ENCODE measurements at places on chromosomes 3 and 15.

- DNase-seq: no peak
- H3K27ac ChIP-seq: no peak overlapping the region
- H3K4me1 ChIP-seq: no peaks in the 10 kb centered on the region
- no peaks in the 10 kb centered on the region for H3K27me3 ChIP-seq
- no peaks in the 10 kb centered on the region for H3K36me3 ChIP-seq
Measured at GRCh38 chr3:182413061-182413460, 380.2 kb upstream of the ATP11B start.

DNA sequence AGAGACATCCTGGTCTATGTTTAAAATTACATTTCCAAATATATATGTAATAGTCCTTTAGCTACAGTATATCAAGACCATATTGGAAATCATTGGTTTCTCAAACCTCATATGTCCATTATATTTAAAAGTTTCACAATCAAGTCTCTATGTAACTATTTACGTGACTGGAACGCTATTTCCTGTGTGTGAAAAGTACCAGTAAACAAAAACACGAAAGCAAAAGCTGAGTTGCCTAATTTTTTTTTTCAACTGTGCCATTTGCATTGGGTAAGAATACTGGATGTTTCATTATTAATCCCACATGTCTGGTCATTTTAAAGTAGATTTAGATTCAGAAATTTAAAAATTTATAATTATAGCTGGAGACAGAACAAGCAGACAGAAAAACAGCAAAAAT is 381.4 kb downstream of the TBC1D5 start:
- H3K4me3 ChIP-seq: no peak overlapping the region
- no peaks in the 10 kb centered on the region for H3K36me3 ChIP-seq
- H3K4me1 ChIP-seq: no peaks in the 10 kb centered on the region
- no peak overlapping the region for H3K27ac ChIP-seq
- DNase-seq: no peak
- no peaks in the 10 kb centered on the region for H3K27me3 ChIP-seq

- H3K4me1 ChIP-seq: no peaks in the 10 kb centered on the region
- DNase-seq: no peak
- no peaks in the 10 kb centered on the region for H3K27me3 ChIP-seq
- H3K36me3 ChIP-seq: no peaks in the 10 kb centered on the region
- H3K27ac ChIP-seq: no peak overlapping the region
- H3K4me3 ChIP-seq: no peak overlapping the region
Measured at GRCh38 chr15:91891788-91892345, 38.4 kb downstream of the SLCO3A1 start.

GRCh38 chr3:14490831-14491230 is 49.3 kb downstream of the GRIP2 start:
- no peaks in the 10 kb centered on the region for H3K27me3 ChIP-seq
- H3K4me3 ChIP-seq: no peak overlapping the region
- H3K4me1 ChIP-seq: no peaks in the 10 kb centered on the region
- no peak overlapping the region for H3K27ac ChIP-seq
- DNase-seq: no peak

- no peak for DNase-seq
- no peak overlapping the region for H3K4me3 ChIP-seq
- H3K27ac ChIP-seq: no peak overlapping the region
- H3K4me1 ChIP-seq: no peaks in the 10 kb centered on the region
Measured at GRCh38 chr3:44894485-44894884, 20.1 kb downstream of the TGM4 start.

- peaks cover 40% of the 10 kb centered on the region for H3K36me3 ChIP-seq
- DNase-seq: no peak
- no peak overlapping the region for H3K4me3 ChIP-seq
- no peak overlapping the region for H3K27ac ChIP-seq
- H3K27me3 ChIP-seq: no peaks in the 10 kb centered on the region
Measured at GRCh38 chr3:183664913-183665381, 29.5 kb downstream of the KLHL24 start.

- H3K27ac ChIP-seq: no peak overlapping the region
- DNase-seq: peak; percentile 71
- peak overlapping the region; percentile 36 for H3K4me3 ChIP-seq
- no peaks in the 10 kb centered on the region for H3K4me1 ChIP-seq
- H3K27me3 ChIP-seq: no peaks in the 10 kb centered on the region
Measured at GRCh38 chr3:46558184-46559043, 7.7 kb downstream of the LRRC2 start.

Data from effector memory CD4-positive, alpha-beta T cell (primary cell).